ENCODE measurements at places on chromosomes 5 and 9. TPM values are rescaled to one million over a fixed set of nuclear protein-coding genes. Genes with fewer than 3 reads are reported as not detected.

DNA sequence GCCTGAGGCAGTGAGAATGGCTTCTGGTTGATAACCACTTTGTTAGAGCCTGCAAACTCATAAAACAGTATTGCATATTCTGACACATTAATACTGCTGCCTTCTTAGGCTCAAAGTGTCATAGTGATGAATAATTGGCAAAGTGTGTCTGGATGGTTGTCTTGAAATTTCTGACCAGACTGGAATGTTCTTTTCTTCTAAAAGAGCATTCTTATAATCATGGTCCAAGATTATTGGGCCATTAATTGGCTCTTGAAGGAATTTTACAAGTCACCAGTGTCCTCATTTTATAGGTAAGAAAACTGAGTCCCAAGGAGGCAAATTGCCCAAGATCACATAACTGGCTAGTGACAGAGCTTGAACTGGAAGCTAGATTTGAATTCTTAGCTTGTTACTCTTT lies 111.7 kb downstream of the PCSK1 start:
- no peak for DNase-seq

DNA sequence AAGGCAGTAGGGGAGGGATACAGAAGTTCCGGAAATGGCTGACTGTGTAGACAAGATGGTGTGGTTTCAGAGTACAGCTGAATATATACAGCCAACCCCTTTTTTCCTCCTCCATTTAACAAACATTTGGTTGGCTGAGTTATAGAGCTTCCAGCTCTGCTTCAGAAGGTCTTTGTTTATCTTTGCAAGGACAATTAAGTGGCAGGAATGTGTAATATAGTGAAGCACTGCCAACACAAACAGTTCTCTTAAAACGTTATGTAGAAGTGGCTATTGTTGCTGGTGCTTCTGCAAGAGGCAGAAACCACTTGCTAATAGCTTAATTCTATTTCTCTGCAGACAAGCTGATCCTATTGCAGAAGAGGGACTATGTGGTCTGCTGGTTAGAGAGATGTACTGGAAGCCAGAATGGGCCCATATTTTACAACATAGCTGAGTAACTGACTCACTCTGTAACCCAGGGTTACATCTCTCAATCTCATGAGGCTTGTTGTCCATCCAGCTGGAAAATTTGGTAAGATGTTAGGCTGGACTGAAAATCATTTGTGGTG lies 62.7 kb upstream of the OSMR start:
- peak; percentile 71 for DNase-seq

GRCh38 chr5:61279725-61280124 lies 52.3 kb upstream of the ZSWIM6 start:
- no peak for DNase-seq

GRCh38 chr9:86281593-86282076 lies 703 bp downstream of the ISCA1 start:
- peak; percentile 12 for DNase-seq

GRCh38 chr5:146051678-146052077 lies 53.7 kb downstream of the PLAC8L1 start:
- DNase-seq, result no peak

Gene PDE4D
- 273 TPM for total RNA-seq

Gene HINT1
- total RNA-seq, result 596 TPM

Measured in NCI-H460 (cell line).